ENCODE measurements at places on chromosomes 3 and 15.

DNA sequence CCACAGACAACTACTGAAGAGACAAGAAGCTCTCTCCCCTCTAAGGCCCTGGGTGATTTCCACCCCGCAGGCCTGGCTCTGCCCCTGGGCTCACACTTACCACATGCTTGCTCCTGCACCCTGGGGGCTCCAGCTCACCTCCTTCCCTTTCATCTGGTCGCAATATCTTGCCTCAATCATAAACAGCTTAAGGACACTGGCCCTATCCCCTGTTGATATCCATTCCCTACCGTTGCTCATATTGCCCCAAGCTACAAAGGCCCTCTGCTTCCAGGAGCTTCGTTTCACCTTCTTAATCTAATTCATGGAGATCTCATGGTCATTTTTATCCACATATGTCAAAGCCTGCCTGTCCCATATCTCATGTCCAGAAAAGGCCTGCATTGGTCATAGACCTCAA, 46.0 kb upstream of the TSEN2 start:
- no peak for DNase-seq

DNA sequence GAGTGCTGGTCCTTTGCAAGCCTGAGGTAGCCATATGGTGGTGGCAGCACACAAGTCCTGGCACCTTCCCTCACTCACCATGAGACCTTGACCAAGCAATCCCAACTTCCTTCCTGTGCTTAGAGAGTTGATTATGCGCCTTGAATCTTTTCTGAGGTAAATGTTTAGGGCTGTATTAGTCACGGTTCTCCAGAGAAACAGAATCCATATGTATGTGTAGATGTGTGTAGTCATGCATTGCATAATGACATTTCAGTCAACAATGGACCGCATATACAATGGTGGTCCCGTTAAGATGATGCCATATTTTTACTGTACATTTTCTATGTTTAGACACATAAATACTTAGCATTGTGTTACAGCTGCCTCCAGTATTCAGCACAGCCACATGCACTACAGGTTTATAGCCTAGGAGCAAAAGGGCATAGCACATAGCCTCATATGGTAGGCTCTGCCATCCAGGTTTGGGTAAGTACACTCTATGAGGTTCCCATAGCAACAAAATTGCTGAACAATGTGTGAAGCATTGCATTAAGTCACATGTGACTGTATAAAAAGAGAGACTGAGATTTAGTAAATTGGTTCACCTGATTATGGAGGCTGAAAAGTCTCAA, 20.2 kb upstream of the NUP210 start:
- no peak for DNase-seq

- DNase-seq: no peak
Measured at GRCh38 chr15:38547255-38547997, 17.2 kb downstream of the RASGRP1 start.

- DNase-seq: peak; percentile 36
Measured at GRCh38 chr15:66703540-66703941, 1.5 kb downstream of the SMAD6 start.

GRCh38 chr3:24678021-24678420, 183.4 kb upstream of the THRB start:
- no peak for DNase-seq

DNA sequence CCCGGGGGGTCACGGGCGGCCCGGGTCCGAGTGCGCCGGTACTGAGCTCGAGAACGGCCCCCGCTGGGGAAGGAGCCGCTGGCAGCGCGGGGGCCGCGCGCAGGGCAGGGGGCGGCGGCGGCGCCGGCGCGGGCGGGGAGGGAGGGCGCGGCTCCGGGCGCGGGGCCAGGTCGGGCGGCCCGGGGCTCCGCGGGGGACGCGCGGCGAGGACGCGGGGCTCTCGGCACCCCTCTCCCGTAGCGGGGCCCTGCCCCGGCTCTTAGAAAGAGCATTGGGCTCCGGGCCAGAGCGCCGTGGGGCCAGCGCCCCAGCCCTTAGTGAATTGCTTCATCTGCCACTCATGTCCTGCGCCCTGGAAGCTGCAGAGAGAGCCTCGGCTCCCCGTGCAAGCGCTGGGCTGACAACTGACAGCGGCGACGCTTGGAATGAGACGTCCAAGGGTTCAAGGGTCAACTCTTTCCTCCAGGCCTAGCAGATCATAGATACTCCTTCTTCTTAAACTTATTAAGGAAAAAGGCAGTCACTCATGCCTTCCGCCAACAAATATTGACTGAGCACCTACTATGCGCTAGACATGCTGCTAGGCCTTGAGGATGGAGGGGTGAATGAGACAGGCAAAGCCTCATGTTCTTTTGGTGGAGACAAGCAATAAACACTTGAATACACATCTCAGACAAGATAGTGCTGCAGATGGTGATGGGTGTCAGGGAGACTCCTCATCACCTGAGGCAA, 140.8 kb downstream of the SMAD6 start:
- no peak for DNase-seq

GRCh38 chr3:117997201-117998049, 1037.2 kb downstream of the IGSF11 start:
- peak; percentile 85 for DNase-seq

- no peak for DNase-seq
Measured at GRCh38 chr3:126358038-126358815, 1.0 kb upstream of the KLF15 start.

- no peak for DNase-seq
Measured at GRCh38 chr3:78887547-78888011, 880.2 kb downstream of the ROBO1 start.

DNA sequence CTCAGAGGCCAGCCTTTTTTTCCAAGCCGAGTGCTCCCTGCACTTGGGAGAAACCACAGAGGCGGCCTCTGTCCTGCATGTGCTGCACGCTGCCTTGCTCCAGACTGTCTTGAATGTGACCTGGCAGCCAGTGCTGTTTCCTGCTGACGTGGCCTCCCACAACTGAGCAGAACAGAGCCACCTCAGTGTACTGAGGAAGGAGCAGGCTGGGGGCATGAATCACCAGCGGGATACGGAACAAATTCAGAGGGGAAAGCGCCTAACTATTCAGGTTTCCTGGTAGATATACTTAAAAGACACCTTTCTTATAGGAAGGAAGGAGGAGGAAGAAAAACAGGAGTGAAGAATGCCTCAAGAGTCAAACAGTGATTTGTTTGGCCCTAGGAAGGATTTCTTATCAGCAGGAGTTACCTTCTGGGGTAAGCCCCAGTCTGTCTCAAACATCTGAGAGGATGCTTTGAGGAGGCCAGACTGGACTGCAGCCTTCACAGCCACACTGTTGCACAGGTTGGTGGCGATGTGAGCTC, 114.0 kb downstream of the FNDC3B start:
- DNase-seq: peak; percentile 67

GRCh38 chr15:71005895-71006294, 109.4 kb upstream of the THSD4 start:
- no peak for DNase-seq

DNA sequence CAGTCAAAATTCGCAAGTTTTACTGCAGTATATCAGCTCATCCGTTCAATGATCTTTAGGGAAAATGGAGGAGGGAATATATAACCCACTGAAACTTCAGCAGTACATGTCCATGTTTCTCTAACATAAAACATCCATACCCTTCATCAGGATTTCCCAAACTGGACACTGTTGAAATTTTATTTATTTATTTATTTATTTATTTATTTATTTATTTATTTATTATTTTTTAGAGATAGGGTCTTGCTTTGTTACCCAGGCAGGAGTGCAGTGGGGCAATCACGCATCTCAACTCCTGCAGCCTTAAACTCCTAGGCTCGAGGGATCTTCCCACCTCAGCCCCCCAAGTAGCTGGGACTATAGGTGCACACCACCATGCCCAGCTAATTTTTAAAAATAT, 14.8 kb upstream of the HLTF start:
- DNase-seq: no peak

- no peak for DNase-seq
Measured at GRCh38 chr15:91072161-91072560, 27.9 kb upstream of the SV2B start.

GRCh38 chr3:144362126-144362525, 390.5 kb downstream of the DIPK2A start:
- no peak for DNase-seq

- no peak for DNase-seq
Measured at GRCh38 chr3:139110072-139110830, 65.6 kb upstream of the PRR23C start.

- no peak for DNase-seq
Measured at GRCh38 chr3:49460188-49460890, 9.7 kb upstream of the DAG1 start.

DNA sequence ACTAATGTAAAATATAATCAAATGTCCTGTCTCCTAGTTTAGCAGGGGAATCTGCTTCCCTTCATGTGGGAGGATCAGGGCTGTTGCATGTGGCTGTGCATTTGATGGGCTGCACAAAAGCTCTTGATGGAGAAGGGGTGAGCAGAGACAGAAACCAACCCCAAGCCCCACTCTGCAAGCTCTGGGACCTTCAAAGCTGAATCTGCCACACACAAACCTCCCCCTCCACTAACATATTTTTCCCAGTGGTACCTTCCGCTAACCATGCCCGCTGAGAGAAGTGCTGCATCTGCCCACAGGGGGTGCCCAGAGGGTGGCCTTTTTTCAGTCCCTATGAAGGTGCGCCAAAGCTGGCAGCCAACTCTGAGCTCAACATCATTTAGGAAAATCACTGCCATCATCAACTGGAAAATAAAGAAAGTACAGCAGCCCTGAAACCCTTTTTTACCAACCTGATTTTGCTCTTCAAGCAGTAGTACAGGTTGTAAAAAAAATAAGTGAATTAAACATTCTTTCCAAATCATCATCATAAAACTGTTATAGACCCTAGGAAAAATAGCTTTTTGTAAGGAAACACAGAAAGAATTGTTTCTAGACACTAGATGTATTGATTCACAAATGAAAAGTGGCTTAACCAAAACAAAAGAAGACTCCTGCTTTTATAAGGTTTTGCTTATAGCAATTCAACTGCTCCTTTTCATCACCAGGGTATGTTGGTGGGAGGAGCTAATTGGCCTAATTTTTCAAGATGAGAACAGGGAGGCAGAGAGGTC, 97.0 kb downstream of the HHLA2 start:
- DNase-seq: no peak

- DNase-seq: no peak
Measured at GRCh38 chr15:69472046-69472445, 19.4 kb downstream of the RPLP1 start.

DNA sequence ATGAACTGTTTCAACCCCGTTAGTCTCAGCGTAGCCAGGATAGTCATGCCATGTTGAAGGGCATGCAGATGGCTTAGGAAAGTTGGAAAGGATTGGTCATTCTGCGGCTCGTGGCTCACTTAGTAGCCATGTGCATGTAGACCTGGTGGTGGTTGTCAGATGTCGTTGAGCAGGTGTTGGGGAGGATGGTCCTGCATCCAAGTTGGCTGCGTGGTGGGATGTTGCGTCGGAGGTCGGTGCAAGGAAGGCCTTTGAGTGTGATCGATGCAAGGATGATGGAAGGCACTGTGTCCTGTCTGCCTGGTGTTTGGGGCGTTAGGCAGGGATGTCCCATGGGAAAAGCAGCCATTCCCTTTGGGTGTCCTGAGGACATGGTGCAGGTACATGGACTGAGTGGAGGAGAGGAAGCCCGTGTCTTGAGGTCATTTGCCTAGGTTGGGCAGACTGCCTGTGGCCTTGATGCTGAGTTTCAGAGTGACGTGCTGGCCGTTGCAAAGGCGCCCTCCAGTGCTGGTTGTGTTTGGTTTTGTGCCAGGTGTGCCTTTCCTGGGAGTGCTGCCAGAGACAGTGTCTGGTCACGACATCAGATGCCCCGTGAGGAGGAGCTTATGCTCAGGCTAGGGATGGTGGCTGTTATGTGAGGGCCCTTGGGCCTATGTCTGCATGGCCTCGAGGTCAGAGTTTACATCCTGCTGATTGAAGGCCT, 103.4 kb downstream of the SNRPN start:
- no peak for DNase-seq

GRCh38 chr15:88185584-88185983, 71.0 kb downstream of the NTRK3 start:
- no peak for DNase-seq

GRCh38 chr3:60316121-60316797, 935.0 kb downstream of the FHIT start:
- DNase-seq: no peak

GRCh38 chr15:98700519-98700918, 52.2 kb downstream of the IGF1R start:
- no peak for DNase-seq

- no peak for DNase-seq
Measured at GRCh38 chr15:64247535-64247905, 84.7 kb upstream of the PPIB start.

- DNase-seq: no peak
Measured at GRCh38 chr3:42891042-42891441, 14.9 kb upstream of the ZNF662 start.

- DNase-seq: no peak
Measured at GRCh38 chr3:72341920-72342319, 506.3 kb downstream of the SHQ1 start.

GRCh38 chr3:119258915-119259314, 18.2 kb upstream of the B4GALT4 start:
- no peak for DNase-seq

DNA sequence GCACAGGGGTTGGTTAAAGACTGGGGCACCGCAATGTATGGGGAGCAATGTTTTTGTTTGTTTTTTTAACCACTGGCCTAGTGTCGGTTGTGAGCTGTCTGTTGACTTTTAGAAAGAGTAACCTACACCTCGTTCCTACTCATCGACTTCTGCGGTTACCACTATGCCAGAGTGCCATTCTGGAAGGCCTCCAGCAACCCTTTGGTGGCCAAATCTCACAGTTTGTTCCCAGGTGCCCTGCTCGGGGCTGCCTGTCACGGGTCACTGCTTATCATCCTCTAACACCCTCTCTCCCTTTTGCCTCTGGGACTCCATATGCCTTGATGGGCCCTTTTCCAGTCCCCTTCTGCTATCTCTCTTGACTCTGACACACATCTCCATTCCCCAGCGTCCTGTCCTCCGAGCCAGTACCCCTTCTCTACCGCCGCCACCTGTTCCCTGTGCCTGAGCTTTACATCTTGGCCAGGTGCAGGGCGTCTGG, 290.4 kb upstream of the C2CD4B start:
- no peak for DNase-seq

- DNase-seq: no peak
Measured at GRCh38 chr15:29652595-29652994, 169.7 kb downstream of the TJP1 start.

DNA sequence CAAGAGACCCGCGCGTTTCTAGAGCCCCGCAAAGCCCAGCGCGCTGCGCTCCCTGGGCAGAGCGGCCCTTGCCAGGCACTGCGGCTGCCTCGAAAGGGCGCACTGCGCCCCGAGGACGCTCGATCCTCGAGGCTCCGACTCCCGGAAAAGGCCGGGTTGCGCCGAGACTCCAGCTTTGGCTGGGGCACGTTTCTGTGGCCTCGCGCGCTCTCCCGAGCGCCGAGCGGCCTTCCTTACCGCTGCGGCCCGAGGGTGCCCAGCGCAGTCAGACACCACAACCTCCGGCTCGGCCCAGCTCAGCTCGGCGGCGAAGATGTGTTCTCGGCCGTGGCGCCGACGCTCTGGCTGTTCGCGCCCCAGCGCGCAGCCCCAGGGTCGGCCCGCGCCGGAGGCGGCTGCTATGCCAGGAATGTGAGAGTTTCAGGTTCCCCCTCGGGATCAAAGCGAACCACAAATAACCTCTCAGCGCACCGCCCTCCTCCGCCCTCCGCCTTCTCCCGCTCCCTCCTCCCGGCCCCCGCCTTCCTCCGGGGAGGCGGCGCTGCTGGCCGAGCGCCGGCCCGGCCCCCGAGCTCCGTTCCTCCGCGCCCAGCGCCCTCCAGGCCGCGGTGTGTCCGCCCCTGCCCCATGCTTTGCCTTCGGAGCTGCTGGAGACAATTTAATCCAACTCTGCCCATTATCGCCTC, at the start of gene AMOTL2:
TSS of gene AMOTL2 (minus strand) at position 343 of the 686 bp plus-strand sequence. CDS start 3,014 bp downstream, outside the sequence.
- peak; percentile 87 for DNase-seq

GRCh38 chr3:44013967-44014366, 227.7 kb upstream of the TOPAZ1 start:
- no peak for DNase-seq

GRCh38 chr3:73461547-73461946, 163.2 kb downstream of the PDZRN3 start:
- DNase-seq: no peak
